Muscle of back (tissue), 13 donors: ENCODE measurements at places on chromosomes 2 and 18.

DNA sequence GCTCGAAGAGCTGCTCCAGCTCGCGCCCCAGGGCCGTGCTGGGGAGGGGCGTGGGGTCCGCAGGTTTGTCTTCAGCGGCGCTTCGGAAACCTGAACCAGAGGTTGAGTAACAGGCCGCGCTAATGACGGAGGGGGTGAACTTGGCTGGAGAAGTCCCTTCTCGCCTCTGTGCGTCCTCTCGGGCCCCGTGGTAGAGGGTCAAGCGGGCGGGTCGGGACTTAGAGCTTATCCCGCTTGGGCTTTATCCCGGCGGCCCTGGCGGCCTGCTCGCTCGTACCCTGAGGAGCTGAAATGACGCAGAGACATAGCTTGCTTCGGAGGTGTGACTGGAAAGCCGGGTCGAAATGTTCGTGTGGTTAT, 479 bp downstream of the RNMT start:
- no peak for DNase-seq

- DNase-seq: no peak
Measured at GRCh38 chr2:186036862-186037449, 298.4 kb downstream of the FSIP2 start.

GRCh38 chr2:173400760-173401159, 46.1 kb downstream of the CDCA7 start:
- DNase-seq: no peak

- no peak for DNase-seq
Measured at GRCh38 chr2:191056228-191056627, 42.3 kb upstream of the STAT1 start.

GRCh38 chr2:128195435-128195984, 104.5 kb downstream of the UGGT1 start:
- no peak for DNase-seq

GRCh38 chr2:53448591-53448990, 319.0 kb upstream of the CHAC2 start:
- DNase-seq: no peak

- no peak for DNase-seq
Measured at GRCh38 chr2:43438342-43438741, 157.5 kb downstream of the THADA start.

GRCh38 chr2:102618452-102619413, 620 bp upstream of the SLC9A2 start:
- DNase-seq: peak; percentile 43

DNA sequence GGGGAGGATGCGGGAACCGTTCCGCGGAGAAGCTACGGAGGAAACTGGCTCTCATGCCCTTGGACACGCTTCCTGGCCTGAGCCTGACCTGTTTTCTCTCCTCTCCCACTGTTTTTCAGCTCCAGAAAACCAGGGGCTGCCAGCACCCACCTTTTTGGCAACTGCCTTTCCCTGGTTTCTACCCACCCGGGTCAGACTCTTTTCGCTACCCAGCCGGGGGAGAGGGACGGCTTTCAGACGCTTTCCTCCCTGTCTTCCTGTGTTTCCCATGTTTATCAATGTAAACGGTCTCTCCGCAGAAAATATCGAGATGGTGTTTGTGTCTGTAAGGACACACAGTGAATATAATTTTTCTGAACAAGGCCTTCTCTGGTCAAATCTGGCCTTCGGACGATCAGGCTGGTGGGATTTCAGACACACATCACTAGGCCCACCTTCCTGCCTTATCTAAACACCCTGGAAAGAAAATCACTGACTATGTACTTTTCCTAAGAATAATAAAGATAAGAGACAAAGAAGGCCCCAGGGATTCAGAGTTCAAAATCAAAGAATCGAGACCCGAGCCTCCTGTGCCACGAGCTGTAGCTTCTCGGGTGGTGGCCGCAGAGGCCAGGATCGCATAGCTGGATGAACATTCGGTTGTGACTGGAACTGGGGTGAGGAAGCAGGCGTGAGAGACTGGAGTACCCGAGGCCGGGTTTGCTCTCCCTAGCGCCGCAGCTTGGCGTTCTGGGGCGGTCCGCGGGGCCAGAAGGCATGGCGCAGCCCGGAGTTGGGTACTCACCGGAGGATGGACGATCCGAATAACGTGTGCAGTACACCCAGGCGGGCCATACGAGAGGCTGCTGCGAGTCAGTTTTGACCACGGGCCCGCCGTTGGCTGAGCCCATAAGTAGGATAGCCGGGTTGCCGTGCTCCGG, 1.7 kb downstream of the EN1 start:
- DNase-seq: no peak

DNA sequence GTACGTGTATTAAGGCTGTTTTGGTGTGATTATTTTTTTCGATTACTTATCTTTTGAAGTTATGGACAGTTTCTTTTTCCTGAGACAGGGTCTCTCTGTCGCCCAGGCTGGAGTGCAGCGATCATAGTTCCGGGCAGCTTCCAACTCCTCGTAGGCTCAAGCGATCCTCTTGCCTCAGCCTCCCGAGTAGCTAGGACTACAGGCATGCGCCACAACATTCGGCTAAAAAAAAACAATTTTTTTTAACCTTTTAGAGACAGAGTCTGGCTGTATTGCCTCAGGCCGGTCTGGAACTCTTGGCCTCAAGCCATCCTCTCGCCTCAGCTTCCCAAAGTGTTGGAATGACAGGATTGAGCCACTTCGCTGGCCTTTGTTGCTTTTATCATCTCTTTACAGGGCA, 945 bp downstream of the HAT1 start:
- no peak for DNase-seq

DNA sequence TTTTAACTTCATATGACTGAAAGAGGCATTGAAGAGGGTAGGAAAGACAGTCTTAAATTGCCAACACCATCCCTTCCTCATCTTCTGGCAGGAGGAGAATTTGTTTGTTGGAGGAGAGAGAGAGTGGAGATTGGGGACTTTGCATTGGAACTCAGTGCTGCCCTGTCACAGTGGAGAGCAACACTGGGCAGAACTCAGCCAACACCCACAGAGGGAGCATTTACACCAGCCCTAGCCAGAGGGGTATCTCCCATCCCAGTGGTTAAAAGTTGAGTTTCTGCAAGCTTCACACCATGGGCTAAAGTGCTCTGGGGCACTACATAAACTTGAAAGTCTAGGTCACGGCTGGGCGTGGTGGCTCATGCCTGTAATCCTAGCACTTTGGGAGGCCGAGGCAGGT, 174.1 kb downstream of the ANKRD30B start:
- no peak for DNase-seq

GRCh38 chr2:15107137-15107536, 454.0 kb downstream of the NBAS start:
- no peak for DNase-seq

DNA sequence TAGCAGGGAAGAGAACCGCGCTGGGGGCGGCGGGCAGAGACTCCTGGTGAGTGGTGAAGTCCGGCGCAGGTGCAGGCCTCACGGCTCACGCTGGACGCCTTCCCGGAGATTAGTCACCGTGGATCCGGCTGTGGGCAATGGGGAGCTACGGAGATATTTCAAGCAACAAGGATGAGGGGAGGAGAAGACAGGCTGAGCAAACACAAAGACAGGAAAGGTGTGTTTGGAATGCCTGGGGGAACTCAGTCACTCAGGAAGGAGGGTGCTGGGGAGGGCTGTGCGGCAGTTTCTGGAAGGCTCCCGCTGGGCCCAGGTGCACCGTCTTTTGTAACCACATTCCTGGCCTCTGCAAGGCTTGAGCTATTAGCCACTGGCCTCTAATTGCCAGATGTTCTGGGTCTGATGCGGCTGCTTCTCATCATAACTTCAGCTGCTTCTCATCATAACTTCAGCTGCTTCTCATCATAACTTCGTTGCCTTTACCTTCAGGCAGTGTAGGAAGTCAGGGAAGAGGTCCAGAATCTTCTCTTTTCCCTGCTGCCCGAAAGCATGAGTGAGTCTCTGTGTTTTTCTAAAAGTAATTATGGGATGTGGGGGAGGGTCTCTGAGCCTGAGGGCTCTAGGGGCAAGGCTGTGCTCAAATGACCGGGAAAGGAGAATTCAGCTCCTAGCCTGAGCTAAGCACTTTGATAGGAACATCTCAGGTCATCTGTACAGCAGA, 118.9 kb downstream of the PXDN start:
- DNase-seq: peak; percentile 69

DNA sequence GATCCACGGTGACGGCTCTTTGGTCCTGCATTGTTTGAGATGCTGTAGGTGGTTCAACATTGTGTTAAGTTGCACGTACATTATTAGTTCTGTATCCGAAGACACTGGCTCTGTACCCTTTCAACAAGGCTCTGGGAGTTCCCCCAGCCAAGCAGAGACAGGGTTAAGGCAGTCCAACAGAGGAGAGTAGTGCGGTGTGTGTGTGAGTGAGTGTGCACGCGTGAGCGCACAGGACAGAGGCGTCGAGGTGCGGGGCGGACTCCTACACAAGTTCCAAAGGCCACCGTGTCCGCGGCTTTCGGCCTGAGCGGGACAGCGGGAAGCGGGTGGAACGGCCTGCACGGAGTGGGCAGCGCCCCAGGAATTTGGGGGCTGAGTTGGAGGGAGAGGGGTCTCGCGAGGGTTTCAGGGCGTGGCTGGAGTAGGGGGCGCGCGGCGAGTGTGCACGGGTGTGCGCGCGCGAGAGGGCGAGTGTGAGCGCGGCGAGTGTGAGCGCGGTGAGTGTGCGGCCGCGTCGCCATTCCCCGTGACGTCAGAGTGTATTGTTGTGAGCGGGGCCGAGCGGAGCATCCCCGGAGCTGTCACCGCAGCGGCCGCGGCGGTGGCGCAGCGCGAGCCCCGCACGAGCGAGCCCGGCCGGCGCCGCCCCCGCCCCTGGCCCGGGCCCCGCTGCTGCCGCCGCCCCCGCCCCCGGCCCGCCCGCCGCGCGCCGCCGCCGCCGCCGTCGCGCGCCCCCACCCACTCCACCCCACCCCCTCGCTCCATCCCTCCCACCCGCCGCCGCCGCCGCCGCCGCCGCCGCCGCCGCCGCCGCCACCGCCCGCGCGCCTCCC, at the start of gene ASXL3:
TSS of gene ASXL3 (plus strand) at position 535 of the 833 bp plus-strand sequence. CDS start 413 bp downstream, outside the sequence.
- peak; percentile 93 for DNase-seq

- no peak for DNase-seq
Measured at GRCh38 chr2:112483042-112483473, 1.1 kb downstream of the TTL start.

- no peak for DNase-seq
Measured at GRCh38 chr2:127143841-127144782, 37.2 kb upstream of the BIN1 start.

GRCh38 chr2:70685771-70686171, 82.2 kb downstream of the ADD2 start:
- no peak for DNase-seq
